ENCODE measurements at places on chromosomes 3 and 15. TPM values are rescaled to one million over a fixed set of nuclear protein-coding genes. Genes with fewer than 3 reads are reported as not detected.

- DNase-seq: peak; percentile 78
- H3K4me3 ChIP-seq: no peak overlapping the region
- no peak overlapping the region for H3K27ac ChIP-seq
- peaks cover 12% of the 10 kb centered on the region for H3K36me3 ChIP-seq
These were observed 75.4 kb downstream of the XXYLT1 start for GRCh38 chr3:195195321-195196209.

DNA sequence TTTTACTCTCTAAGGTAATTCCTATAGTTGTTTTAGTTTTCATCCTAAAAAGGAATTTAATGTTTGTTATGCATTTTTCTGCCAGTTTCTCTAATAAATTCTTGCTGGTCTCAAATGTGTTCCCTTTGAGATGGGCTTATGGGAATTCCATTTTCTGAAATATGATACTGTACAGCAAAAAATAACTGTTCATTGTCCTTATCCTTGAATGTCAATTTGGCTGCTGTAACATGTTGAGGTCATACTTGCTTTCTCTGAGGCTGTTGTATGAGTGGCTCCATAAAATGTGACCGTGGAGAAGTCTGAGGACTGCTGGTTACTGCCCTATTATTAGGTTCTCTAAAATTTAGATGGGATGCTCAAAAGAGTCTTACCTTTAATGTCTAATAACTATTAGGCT is 266.5 kb downstream of the ADAMTS17 start:
- H3K27ac ChIP-seq: no peak overlapping the region
- no peaks in the 10 kb centered on the region for H3K36me3 ChIP-seq
- H3K4me1 ChIP-seq: no peaks in the 10 kb centered on the region
- H3K27me3 ChIP-seq: no peaks in the 10 kb centered on the region
- H3K4me3 ChIP-seq: no peak overlapping the region
- no peak for DNase-seq

DNA sequence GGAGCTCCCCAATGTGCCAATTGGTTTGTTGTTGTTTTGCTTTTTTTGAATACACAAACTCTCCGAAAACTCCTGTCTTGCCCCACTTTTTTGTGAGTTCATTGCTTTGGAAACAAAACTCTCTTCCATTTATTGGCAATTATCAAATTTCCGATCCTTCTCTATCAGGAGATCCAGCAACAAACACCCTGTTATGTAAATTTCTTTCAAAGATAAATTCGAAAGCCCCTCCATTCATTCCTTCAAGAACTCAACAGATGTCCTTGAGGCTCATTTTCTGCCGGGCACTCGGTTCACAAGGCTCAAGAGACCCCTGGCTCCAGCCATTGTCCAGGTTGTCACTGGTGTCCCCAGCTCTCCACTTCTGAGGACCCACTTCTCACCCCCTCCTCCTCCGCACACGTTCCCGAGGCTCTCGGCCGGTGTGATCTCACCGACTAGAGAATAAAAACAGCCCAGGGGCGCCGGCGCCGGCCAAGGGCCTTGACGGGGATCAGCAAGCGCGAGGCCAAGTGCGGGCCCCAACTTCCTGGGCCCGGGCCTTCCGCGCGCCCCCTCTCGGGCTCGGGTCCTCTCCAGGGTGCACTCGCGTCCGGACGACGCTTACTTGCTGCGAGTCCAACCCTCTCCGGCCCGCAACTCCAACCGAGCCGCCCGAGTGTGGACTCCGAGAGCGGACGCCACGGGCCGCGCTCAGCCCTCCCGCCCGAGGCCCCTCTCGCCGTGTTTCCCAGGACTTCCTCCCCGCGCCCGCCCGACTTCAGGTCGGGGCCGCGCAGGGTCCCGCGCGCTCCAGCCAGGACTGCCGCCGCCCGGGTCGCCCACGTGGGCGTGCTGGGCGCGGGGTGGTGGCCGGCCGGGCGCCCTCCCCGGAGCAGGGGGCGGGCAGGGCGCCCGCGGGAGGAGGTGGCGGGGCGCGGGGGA is 533 bp upstream of the SMAD3 start:
- DNase-seq: peak; percentile 81
- H3K27ac ChIP-seq: peak overlapping the region; percentile 12
- H3K36me3 ChIP-seq: no peaks in the 10 kb centered on the region
- peaks cover 72% of the 10 kb centered on the region for H3K27me3 ChIP-seq

DNA sequence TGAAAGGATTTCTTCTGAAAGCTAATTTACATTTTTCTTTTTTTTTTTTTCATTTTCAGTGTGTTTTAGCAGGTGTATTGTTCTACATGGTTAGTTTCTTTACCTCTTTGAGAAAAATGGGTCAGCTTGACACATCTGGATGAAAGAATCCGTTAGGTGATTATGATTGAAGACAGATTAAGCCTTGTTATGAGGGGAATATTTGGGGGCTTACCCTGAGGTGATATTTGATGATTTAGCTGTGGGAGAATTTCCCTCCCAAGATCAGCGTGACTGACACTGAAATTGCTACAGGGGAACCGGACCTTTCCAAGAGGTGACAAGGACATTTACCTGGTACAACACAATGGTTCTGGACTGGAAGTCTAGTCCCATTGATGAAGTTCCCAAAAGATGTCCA is 147.5 kb downstream of the NFKBIZ start:
- DNase-seq: no peak
- H3K27ac ChIP-seq: no peak overlapping the region

The WDR53 gene
- 6.8 TPM for total RNA-seq

GRCh38 chr3:185362850-185363661 is at the start of gene MAP3K13:
TSS of gene MAP3K13 (plus strand) at chr3:185363136. CDS start at chr3:185428582, 65,446 bp downstream.
- peak; percentile 94 for DNase-seq
- no peak within 1 kb of the TSS for H3K27ac ChIP-seq
- peak within 1 kb of the TSS; percentile 68 for H3K4me3 ChIP-seq
- H3K27me3 ChIP-seq: peaks cover 19% of the 10 kb centered on the region

The TMEM158 gene
- 16.9 TPM for total RNA-seq

The NME9 gene
- 0.14 TPM for total RNA-seq

The ACP3 gene
- 5.4 TPM for total RNA-seq

DNA sequence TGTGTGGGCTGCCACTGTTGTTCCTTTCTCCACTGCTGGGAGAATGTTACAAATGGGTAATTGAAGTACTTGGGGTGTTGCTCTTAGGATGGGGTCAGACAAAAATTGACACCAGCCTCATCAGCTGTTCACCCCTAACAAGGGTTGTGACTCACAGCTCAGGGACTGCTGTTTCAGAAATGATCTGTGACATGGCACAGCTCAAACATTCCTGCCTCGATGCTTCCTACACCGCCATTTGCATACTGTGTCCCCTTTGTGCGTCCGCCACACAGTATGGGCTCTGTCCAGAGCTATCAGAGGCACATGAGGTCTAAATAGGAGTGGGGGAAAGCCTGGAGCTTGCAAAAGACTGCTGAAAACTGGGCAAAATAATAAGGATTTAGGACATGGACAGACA is 43.9 kb downstream of the CCNL1 start:
- H3K4me3 ChIP-seq: no peak overlapping the region
- H3K27ac ChIP-seq: no peak overlapping the region
- H3K27me3 ChIP-seq: peaks cover 5% of the 10 kb centered on the region
- no peaks in the 10 kb centered on the region for H3K4me1 ChIP-seq
- H3K36me3 ChIP-seq: no peaks in the 10 kb centered on the region
- DNase-seq: no peak

- H3K4me1 ChIP-seq: peaks cover 66% of the 10 kb centered on the region
- DNase-seq: no peak
- peaks cover 97% of the 10 kb centered on the region for H3K27me3 ChIP-seq
- peak overlapping the region; percentile 80 for H3K4me3 ChIP-seq
- H3K36me3 ChIP-seq: no peaks in the 10 kb centered on the region
- no peak overlapping the region for H3K27ac ChIP-seq
These were observed 2.4 kb downstream of the ADAMTS9 start for GRCh38 chr3:64685331-64685799.

The POTEB3 gene
- total RNA-seq: not detected

All from GM23338 (cell line).